Activated CD8-positive, alpha-beta memory T cell treated with anti-CD3 and anti-CD28 coated beads, Interleukin-2, amount 10 ng/mL, durations not matched to agents 7 days and 5 days (primary cell): ENCODE measurements at places on chromosomes 4 and X.

DNA sequence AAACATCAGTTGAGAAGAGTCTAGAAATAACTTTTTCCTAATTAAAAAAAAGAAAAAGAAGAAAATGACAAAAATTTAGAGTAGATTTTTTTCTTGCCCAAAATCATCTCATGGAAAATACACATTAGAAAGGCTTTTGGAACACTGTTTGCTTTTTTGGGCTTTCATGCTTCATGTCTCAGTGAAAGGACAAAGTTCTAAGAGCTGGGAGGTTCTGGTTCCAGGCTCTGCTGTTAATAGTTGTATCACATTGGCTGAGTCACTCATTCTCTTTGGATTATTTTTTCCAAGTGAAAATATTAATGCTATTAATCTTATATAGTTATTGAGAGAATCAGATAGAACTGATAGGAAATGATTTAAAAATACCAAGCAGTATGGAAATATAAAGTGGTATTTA lies 32.9 kb upstream of the ETNPPL start:
- DNase-seq: no peak

GRCh38 chrX:17432158-17432557 lies 57.2 kb downstream of the NHS start:
- no peak for DNase-seq

DNA sequence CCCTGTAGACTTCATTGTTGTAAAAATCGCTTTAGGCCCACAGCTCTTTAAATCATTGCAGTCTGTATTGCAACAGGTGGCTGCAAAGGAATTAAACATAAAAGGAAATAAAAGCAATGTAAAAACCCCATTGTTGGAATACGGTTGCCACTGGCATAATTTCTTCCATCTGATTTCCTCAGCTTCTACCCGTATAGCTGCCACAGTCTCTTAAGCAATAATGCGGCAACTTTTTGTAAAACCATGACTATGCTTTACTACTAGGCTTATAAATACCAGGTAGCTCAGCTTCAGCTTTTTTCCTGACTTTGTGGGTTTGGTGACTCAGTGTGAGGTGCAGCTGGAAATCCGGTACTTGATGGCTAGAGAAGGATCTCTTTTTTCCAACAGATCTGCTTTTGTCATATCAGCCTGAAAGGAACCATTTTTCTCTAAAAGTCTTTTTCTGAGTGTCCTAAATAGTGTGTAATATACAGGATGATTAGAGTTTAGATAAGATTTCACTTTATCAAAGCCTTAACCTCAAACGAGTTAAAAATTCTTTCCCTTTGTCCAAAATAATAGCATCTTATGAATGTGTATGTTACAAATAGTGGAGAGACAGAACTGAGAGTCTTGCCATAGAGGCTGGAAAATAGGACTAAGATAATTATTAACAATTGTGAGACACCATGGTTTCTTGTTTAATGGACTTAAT lies 268.0 kb downstream of the ADGRL3 start:
- no peak for DNase-seq

DNA sequence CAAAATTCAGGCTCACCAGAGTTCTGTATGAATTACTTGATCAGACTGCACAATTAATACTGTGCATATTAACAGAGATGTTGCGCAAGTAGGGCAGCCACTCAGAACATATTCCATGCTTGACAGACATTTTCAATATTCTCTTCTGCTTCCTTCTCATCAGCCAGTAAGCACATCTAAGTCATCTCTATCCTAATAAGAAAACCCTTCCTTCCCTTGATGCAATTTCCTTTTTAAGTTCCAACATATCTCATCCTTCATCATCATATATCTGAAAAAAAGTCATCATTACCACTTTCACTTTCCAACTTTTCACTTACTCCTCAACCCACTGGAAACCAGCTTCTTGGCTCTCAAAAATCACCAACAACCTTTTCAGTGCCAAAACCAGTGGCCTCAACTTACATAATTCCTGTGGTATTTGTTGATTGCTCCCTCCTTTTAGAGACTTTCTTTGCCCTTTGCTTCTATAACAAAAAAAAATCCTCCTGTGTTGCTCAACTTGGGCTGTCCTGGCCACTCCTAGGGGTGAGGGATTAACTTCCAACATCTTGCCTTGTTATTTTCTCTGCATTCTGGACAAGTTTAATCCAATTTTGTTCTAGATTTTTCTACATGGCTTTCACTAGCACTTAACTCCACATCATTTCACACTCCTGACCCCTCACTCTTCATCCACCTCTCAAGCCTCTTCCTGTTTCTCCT lies 14.1 kb downstream of the MBNL3 start:
- no peak for DNase-seq

- no peak for DNase-seq
Measured at GRCh38 chr4:69995526-69996016, at the start of gene STATH. TSS of gene STATH (plus strand) at chr4:69995966. CDS start at chr4:69998438, 2,472 bp downstream.

DNA sequence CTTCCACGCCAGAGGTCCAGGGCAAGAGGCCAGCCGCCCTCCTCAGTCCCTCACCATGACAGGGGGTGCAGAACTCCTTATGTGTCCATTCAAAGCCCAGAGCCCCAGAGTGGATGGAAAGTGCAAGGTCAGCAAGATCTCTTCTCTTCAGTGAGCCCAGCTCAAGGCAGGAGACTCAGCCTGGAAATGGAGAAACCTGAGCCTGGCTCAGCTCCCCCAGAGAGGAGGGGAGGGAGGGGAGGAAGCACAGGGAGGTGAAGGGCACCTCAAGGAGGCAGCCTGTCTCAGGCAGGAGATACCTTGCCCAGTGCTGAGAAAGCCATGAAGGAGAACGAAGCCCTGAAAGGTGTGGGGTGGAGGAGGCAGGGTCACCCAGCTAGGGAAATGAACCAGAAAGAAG lies 121.8 kb upstream of the PJA1 start:
- DNase-seq: no peak

DNA sequence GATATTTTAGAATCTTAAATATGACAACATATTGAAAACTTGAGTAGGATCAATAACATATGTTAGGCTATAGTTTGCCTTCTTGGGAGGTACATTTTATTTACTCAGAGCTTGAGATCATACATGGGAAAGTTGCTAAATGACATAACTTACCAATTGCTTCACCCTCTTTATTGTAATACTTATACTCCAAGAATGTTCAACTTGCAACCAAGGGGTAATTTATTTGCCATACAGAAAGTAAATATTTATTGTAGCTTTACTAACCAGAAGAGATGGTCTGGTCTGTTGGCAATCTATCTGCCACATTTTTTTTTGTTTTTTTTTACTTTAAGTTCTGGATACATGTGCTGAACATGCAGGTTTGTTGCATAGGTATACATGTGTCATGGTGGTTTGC lies 426.6 kb downstream of the ARHGAP24 start:
- no peak for DNase-seq

- no peak for DNase-seq
Measured at GRCh38 chr4:186820391-186820891, 96.8 kb upstream of the FAT1 start.

GRCh38 chr4:183349673-183350072 lies 27.4 kb upstream of the CLDN24 start:
- no peak for DNase-seq

GRCh38 chr4:113673450-113673849 lies 88.1 kb downstream of the CAMK2D start:
- DNase-seq: peak; percentile 68

DNA sequence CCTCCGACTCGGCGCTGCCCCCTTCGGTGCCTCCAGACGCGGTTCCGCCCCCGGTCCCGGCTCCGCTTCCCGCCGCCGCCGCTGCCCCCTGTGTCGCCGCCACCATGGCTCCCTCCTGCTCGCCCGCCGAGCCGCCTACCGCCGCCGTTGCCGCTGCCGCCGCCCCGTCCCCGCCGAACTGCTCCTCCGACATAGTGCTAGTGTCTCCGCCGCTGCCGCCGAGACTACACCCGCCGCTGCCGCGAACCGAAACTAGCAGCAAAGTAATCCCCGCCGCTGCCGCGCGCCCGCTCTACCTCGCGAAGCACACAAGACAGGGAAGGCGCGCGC lies 340 bp downstream of the HNRNPD start:
- no peak for DNase-seq

DNA sequence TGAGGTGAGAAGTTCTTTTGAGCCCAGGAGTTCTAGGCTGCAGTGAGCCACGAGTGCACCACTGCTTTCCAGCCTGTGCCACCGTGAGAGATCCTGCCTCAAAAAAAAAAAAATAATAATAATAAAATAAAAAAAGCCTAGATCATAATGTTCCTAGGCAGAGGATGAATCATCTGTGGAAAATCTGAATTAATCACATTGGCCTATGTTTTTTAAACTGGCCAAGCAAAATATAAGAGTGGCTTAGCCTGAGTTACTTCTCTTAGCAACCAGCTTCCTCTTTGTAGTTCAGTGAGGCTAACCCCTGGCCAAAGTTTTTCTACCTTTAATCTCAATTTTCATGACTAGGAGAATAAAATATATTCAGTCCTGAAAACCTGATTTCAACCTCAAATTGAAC lies 614.6 kb downstream of the PPP4R3C start:
- no peak for DNase-seq

GRCh38 chr4:42144028-42144427 lies 8.4 kb downstream of the BEND4 start:
- no peak for DNase-seq

DNA sequence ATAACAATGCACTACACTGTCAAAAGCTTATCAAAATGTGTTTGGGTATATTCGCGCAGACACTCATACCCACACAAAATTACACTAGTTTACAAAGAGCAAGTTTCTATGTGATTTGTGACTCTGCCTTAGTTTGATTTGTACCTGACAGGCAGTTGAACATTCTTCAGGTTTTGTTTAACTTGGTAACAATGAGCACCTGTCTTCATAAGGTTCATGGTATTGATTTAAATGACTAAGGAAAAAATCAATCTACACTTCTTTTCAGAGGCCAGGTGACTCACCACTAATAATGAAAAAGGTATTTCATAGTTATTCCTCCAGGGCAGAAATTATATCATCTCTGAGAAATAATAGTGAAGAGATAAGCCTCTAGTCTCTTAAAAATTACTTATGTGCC lies 1114.6 kb upstream of the AGA start:
- DNase-seq: no peak

DNA sequence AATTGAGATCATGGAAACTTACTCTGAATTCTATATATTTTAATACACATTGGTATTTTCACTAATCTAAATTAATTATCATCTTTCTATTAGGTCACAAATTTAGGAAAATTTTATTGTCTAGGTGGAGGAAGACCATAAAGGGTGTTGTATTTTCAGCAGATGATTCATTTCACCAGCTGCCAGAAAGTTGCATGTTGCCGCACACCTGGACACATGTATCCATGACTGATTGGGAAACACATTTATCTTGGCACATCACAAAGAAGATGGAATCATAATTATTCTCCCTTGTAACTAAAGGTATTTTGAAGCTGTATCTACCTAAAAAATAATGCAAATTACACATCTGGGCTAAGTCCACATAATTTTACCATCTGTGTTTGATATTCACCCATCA lies 33.1 kb downstream of the SLC7A11 start:
- no peak for DNase-seq

- no peak for DNase-seq
Measured at GRCh38 chr4:90187148-90187884, 60.1 kb downstream of the CCSER1 start.

- no peak for DNase-seq
Measured at GRCh38 chrX:41684138-41684537, 4.6 kb upstream of the GPR34 start.

DNA sequence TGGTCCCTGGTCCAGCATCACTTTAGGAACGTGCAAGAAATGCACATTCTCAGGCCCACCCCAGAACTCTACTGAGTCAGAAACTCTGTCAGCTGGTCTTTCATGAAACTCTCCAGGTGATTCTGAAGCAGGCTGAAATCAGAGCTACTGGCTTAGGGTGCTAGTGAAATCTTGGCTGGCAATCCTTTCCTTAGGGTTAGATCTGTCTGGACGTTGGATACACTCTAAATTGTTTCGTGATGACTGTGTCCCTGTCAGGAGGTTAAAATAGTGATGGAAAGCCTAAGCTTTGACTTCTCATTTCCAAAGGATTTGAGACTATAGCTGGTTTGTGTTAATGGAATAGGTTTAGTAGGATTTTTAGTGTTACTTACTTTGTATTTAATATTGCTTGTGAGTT lies 99.1 kb downstream of the ARHGAP10 start:
- DNase-seq: no peak

DNA sequence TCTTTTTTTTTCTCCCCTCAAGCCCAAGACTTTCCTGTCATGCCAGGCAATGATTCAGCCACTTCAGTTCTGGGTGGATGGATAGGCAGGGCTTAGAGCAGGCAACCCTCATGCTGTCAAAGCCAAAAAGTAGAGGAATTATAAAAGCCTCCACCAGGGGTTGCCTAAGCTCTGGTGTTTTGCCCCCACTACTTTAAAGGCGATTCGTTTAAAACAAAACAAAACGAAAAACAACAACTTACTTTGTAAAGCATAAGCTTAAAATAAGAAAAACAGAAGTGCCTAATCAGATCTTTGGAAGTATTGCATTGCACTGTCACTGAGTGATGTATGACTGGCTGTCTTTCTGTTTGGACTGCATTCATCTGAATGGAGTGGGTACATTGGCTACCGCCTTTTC lies 5.3 kb upstream of the IDS start:
- no peak for DNase-seq

GRCh38 chr4:10983885-10984640 lies 299.5 kb upstream of the CLNK start:
- no peak for DNase-seq

- DNase-seq: no peak
Measured at GRCh38 chrX:55011294-55011693, 11.1 kb downstream of the APEX2 start.

DNA sequence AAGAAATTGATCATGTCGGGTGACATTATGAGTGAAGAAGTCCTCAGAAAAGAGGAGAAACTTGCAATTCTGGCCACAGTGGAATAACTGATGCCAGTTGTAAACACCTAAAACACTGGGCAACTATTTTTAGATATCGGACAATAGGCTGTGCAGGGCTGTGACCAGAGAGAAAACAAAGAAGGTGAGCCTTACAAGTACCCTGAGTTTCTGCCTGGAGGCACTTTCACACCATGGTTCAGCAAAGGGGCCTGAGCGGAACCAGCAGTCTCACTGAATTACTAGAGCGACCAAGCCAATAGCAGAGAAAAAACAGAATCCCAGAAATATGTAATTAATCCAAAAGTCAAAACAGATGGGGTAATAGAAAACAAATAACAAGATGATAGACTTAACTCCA lies 11.2 kb downstream of the IRAK1 start:
- DNase-seq: no peak

- DNase-seq: no peak
Measured at GRCh38 chrX:150100261-150100660, 162.0 kb upstream of the EOLA2 start.

- DNase-seq: no peak
Measured at GRCh38 chr4:125705681-125706080, 390.9 kb downstream of the FAT4 start.

GRCh38 chr4:86744570-86744969 lies 104.6 kb downstream of the SLC10A6 start:
- DNase-seq: no peak

DNA sequence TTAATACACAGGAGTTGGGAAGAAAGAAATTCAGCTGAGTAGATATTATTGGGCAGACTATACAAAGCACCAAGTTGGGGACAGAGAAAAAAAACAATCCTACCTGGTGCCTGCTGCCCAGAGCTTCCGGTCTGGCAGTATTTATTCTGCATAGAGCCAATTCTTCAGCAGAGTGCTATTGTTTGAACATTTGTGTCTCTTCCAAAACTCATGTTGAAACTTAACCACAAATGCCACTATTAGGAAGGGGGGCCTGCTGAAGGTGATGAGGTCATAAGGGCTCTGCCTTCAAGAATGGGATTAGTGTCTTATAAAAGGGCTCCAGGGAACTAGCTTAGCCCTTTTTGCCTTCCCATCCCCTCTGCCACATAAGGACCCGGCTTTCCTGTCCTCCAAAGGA lies 136.2 kb downstream of the EVC2 start:
- DNase-seq: no peak

GRCh38 chr4:65482410-65482809 lies 187.9 kb downstream of the EPHA5 start:
- no peak for DNase-seq
